Osteoblast (primary cell): ENCODE measurements at places on chromosomes 2 and 18. TPM values are rescaled to one million over a fixed set of nuclear protein-coding genes. Genes with fewer than 3 reads are reported as not detected.
A peak's percentile ranks its signal among the peaks of the same experiment; 100 is the strongest.

DNA sequence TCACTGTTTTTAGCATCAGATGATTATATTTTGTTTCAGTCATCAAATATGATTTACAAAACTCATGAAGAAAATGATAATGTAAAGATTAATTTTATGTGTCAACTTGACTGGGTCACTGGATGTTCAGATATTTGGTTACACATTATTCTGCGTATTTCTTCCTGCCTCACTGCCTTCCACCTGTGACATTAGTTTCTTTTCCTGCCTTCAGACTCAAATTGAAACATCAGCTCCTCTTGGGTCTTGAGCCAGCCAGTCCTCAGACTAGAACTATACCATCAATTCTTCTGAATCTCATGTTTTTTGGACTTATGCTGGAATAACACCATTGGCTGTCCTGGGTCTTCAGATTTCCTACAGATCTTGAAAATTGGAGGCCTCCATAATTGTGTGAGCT is 96.7 kb downstream of the ZNF385B start:
- peaks cover 10% of the 10 kb centered on the region for H3K27me3 ChIP-seq
- H3K4me1 ChIP-seq, result peaks cover 4% of the 10 kb centered on the region
- no peak for DNase-seq
- no peak overlapping the region for H3K4me3 ChIP-seq
- no peaks in the 10 kb centered on the region for H3K36me3 ChIP-seq
- no peak overlapping the region for H3K27ac ChIP-seq

DNA sequence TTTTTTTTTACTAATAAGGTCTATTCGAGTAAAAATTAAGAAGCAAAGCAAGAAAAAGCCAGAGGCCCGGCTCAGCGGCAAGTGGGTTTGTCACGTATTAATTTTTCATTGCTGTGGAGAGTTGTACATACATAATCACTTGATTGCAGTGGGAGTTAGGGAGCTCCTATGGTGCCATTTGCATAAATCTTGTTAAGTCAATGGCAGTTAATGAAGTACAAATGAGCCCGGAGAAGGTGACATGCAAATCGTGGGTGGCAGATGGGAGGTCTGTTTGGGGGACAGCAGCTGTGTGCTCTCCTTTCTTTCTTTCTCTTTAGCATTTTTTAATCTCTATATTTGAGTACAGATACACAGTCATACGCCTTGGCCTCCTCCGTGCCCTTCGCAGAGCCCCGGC is 317.0 kb downstream of the AGAP1 start:
- H3K36me3 ChIP-seq, result peaks cover 23% of the 10 kb centered on the region
- no peak overlapping the region for H3K27ac ChIP-seq
- DNase-seq, result no peak
- H3K27me3 ChIP-seq, result no peaks in the 10 kb centered on the region
- no peaks in the 10 kb centered on the region for H3K4me1 ChIP-seq

GRCh38 chr2:177324797-177325196 is 60.3 kb upstream of the NFE2L2 start:
- H3K27me3 ChIP-seq, result no peaks in the 10 kb centered on the region
- H3K27ac ChIP-seq, result no peak overlapping the region
- DNase-seq, result no peak
- no peaks in the 10 kb centered on the region for H3K4me1 ChIP-seq

The CDKL4 gene
- 2.2 and 3.5 TPM in 2 replicates for total RNA-seq

GRCh38 chr18:10088734-10089133 is 174.9 kb downstream of the VAPA start:
- H3K36me3 ChIP-seq, result no peaks in the 10 kb centered on the region
- H3K27ac ChIP-seq, result no peak overlapping the region
- no peak overlapping the region for H3K4me3 ChIP-seq
- DNase-seq, result no peak
- H3K27me3 ChIP-seq, result peaks cover 9% of the 10 kb centered on the region

DNA sequence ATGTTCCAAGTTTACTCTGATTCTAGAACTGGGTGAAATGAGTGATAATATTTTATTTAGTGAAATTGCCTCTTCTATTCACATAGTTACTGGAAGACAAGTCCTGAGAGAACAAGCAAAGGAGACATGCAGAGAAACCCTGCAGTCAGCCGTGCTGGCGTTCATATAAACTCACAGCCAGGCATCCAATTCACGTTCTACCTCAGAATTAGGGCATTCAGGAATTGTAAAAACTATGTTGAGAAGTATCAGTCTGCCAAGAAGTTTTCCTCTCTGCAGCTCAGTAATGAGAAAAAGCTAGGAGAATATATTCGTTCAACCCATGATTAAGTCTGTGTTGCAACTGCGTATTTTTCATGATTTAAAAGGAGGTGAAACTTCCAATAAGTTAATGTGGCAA is 156.2 kb upstream of the DSEL start:
- H3K36me3 ChIP-seq, result no peaks in the 10 kb centered on the region
- H3K27ac ChIP-seq, result peak overlapping the region; percentile 35
- H3K4me3 ChIP-seq, result no peak overlapping the region
- no peaks in the 10 kb centered on the region for H3K27me3 ChIP-seq
- DNase-seq, result no peak
